Smooth muscle cell of trachea (primary cell): ENCODE measurements at places on chromosomes 1 and 21. TPM values are rescaled to one million over a fixed set of nuclear protein-coding genes. Genes with fewer than 3 reads are reported as not detected.

SLFNL1 gene
- 0.66 and 0.73 TPM in 2 replicates for total RNA-seq

PLXNA2 gene
- 1.9 and 2.8 TPM in 2 replicates for total RNA-seq

ZNF697 gene
- total RNA-seq: 7.9 and 12.1 TPM in 2 replicates

CYP4B1 gene
- total RNA-seq: not detected in 2 replicates

EPHX1 gene
- total RNA-seq: 67.9 and 112 TPM in 2 replicates

AKR7A2 gene
- 101 and 138 TPM in 2 replicates for total RNA-seq
